Cardiac fibroblast (primary cell): ENCODE measurements at places on chromosomes 3 and 15.

DNA sequence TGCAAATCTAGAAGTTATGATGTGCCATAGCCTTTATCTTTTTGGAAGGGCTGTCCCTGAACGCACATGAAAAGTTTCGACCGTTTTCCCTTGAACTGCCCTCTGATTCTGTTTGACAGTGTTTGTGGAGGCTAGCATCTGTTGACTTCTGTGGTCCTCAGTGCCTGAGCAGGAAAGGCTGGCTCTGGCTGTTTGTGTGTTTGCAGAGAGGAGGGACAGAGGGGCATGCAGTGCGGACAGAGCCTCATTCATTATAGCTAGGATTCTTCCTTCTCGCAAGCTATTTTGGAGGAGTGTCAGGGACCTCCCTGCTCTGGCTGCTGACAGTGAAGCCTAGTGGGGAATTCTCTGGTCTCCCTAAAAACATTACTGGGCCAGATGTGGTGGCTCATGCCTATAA, 64.5 kb downstream of the CDAN1 start:
- no peak for DNase-seq

- DNase-seq: no peak
Observed at GRCh38 chr3:14298991-14299555, 103.3 kb upstream of the SLC6A6 start.

GRCh38 chr3:70488816-70489215, 176.4 kb upstream of the MDFIC2 start:
- DNase-seq: no peak

- no peak for DNase-seq
Observed at GRCh38 chr3:133995264-133995663, 34.5 kb downstream of the SLCO2A1 start.

DNA sequence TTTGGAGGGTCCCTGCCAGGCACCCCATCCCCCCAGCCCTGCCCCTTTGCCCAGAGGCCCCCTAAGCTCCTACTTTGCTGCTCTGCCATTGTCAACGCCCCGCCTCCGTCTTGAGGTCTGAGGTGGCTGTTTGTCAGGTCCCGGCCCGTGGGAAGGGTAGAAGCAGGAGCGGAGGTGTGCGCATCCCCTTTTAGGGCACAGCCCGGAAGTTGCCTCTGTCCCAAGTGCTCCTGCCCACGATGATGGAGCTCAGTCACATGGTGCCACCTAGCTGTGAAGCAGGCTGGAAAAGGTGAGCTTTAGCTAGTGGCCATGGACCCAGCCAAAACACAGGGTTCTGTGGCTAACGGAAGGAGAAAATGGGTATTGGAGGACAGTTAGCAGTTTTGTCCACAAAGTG, 28.5 kb upstream of the LCTL start:
- DNase-seq: no peak

- DNase-seq: peak; percentile 16
Observed at GRCh38 chr3:106332884-106333283, 464.1 kb upstream of the CBLB start.

DNA sequence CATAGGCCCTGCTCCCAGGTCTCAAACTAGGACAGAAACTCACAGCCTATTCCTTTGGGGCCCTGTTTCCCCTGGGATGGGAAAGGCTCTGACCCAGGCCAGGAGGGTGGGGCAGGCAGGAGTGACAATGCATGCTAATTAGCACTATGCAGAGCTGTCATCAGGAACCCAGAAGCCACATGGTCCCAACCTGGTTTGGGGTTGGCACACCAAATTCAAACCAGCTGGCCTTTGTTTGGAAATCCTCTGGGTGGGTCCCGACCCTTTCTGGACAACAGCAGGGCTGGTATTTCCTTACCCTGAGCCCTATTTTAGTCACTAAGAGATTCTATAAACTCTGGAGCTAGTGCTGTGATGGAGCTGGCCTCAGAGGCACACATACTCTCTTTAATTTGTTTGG, 166.2 kb downstream of the LRTM1 start:
- DNase-seq: no peak

- peak; percentile 64 for DNase-seq
Observed at GRCh38 chr3:61637088-61638051, 76.0 kb downstream of the PTPRG start.

GRCh38 chr3:101166150-101166549, 154.2 kb downstream of the IMPG2 start:
- no peak for DNase-seq

DNA sequence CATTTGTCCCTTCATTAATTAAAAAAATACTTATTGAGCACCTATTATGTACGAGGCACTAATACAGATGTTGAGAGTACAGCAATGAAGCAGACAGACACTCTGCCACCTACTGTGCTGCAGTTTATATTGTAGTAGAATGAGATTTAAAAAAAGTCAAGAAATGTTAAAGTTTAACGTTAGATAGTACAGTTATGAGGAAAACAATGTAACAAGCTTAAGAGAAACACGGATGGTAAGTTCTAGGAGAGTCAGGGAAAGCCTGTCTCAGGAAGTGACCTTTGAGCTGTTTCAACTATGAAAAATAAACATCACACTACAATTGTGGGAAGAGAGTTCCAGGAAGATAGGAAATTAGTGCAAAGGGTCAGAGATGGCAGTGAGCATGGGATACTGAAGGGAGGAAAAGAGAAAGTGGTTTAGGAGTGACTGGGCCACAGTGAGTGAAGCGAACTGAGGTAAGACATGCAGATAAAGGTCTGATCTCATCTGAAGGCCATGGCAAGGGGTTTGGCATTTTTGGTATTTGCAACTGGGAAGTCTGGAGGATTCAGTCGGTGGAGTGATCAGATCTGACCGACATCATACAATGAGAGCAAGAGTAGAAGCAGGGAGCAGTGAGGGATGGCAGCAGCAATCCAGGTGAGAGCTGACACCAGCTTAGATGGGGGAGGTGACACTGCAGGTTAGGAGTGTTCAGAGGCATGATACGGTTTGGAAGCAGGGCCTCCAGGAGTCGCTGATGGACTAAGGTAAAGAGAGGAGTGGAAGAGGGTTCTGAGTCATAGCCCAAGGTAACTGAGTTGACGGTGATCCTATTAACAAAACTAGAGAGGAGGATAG, 28.5 kb downstream of the PLSCR4 start:
- DNase-seq: peak; percentile 73

GRCh38 chr3:38640661-38641452, 8.6 kb downstream of the SCN5A start:
- no peak for DNase-seq

- DNase-seq: no peak
Observed at GRCh38 chr3:111351334-111351733, 190.7 kb upstream of the CD96 start.

DNA sequence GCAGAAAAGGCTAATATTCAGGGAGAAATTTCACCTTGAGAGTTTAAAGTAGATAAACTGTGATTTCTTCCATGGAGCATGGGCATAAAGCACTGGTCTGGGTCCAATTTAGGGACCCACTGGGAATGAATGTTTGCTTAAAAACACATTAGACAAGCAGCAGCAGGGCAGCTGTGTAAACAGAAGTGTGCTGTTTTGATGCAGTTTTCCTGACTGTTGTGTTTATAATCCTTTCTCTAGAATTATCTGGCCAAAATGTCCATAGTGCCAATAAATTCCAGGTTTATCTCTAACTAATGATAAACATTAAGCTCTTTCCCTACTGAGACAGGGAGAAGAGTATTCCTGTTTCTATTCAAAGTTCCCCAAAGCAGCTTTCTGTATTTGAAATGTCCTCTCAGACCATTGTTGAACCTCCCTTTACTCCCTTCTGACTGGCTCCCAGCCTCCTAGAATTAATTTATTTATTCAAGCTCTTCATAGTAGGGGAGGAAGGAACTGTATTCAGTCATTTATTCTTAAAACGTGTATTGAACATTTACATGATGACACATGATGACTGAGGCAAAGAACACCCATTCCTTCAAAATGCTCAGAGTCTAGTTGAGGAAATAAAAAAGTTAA, 7.0 kb upstream of the TM4SF18 start:
- DNase-seq: peak; percentile 82

DNA sequence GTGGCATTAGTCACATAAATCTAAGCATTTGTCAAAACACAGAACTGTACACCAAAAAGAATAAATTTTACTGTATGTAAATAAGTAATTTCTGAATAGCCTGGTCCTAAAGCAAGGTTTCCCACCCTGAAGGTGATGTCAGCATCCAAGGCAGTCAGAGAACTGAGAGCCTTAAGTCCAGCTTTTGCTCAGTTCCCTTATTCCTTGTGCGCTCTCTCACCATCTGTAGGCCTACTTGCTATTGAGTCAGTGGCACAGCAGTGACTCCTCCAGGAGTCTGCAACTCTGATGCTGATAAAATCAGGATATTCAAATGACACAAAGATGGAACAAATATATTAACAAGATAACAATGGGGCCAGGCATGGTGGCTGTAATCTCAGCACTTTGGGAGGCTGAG, 22.3 kb downstream of the VPS39 start:
- no peak for DNase-seq

DNA sequence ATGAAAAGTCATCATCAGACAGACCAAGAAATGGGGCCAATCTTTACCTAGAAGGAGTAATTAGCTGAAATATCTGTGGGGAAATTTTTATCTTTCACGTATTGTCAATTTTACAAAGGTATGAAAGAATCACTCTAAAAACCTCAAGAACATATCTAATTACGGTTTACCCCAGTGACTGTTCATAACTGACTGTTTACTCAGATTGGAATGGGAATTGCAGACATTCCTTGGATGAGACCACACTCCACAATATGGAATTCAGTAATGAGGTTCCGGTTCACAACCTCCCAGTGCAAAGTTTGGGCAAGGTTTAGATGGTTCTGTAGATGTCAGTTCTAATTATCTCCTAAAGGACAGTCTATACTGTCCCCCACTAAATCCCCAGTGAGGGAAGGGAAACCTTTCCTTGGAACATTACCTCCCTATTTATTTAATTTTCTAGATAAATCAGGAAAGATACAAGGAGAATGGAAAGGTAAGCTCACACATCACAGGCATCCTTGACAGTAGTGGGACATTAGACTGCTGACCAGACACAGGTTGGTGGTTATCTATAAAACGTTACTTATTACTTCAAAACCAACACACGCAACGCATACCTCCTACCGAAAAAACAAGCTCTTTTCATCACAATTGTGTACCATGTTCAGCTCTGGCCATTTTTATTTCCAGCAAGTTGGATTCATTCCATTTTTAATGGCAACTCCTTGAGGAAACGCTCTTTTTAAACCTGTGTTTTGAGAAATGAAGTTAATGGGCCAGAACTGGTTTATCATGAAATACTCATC, 129.9 kb downstream of the RORA start:
- no peak for DNase-seq

DNA sequence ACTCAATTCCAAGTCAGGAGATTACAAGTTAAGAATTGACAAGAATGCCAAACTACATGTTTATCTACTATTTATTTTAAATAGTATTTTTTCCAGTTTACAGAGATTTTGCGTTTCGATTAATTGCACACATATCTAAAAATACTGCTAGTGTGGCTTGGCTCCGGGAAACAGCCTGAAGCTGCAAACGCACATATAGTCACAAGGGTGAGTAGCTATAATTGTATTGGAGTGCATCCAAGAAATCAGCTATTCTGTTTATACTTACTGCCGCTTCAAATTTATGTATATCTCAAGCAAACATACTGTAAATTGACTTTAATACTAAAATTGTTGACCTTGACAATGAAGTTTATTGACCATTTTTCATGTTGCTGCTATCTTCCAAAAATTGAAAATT, 77.0 kb upstream of the PLSCR5 start:
- peak; percentile 1 for DNase-seq

DNA sequence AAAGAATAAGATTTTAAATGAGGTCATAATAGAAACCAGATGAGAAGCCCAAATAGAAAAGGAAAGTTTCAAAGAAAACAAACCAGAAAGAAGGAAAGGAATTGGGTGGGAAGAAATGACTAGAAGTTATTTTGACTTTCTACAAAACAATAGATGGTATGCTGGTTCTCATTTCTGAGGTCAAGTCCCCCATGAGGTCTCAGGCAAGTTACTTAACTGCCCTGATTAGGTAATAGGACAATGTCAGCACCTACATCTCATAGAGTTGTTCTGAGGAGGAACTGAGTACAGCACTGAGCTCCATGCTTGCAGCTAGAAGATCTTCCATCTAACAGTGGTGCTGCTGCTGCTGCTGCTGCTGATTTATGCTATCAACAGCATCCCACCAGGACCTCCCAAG, 185.9 kb downstream of the ERC2 start:
- DNase-seq: peak; percentile 93

GRCh38 chr3:36197151-36197550, 183.2 kb upstream of the STAC start:
- no peak for DNase-seq

DNA sequence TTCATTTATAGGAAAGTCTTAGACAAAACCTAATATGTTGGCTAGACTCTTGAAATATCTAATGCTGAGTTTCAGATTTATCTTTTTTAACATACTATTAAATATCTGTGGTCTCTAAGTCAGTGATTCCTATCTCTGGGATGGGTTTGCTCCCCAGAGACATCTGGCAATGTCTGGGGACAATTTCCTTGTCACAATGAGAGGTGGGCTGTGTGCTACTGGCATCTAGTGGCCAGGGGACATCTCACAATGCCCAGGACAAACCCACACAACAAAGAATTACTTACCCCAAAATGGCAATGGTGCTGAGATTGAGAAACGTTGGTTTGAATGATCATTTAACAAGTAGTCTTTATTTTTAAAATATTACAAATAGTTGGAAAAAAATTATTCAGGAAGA, 602.1 kb downstream of the MAGI1 start:
- DNase-seq: peak; percentile 10

DNA sequence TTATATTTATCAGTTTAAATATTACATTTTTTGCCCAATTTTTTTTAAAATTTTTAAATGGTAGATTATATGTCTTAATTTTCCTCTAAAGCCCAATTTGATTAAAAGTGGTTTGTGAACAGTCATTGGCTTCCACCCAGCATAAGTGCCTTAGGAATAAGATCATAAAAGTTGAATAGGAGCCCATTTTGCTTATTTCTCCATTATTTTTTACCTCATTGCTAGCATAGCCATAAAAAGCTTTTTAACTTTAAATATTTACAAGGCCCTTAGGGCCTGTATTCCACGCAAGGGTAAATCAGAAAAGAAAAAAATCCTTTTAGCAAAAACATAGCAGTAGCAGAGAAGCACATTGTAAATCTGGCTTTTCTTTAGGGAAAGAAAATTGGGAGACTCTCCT, 9.0 kb downstream of the TTC14 start:
- DNase-seq: no peak

DNA sequence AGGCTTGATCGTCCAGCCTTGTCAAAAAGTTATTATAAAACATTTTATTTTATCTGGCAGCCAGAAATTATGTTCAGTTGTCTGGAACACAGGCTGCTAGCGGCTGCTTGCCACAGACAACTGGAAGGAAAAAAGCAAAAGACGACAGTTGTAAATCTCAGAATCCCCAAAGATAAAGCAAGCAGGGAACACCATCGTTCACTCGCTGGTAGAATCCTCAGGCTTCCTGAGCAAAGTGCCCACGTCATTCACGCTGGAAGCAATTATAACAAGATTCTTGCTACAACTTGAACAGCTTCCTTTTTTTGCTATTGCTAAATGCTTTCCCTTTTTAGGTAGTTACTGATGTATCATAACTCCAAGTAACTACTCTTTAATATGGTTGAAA, 33.6 kb downstream of the ADAMTS17 start:
- no peak for DNase-seq

GRCh38 chr3:188824566-188824965, 347.2 kb upstream of the TPRG1 start:
- no peak for DNase-seq

GRCh38 chr3:43288850-43289249, 2.5 kb downstream of the SNRK start:
- DNase-seq: no peak
